ENCODE measurements at places on chromosomes 7 and 10.

DNA sequence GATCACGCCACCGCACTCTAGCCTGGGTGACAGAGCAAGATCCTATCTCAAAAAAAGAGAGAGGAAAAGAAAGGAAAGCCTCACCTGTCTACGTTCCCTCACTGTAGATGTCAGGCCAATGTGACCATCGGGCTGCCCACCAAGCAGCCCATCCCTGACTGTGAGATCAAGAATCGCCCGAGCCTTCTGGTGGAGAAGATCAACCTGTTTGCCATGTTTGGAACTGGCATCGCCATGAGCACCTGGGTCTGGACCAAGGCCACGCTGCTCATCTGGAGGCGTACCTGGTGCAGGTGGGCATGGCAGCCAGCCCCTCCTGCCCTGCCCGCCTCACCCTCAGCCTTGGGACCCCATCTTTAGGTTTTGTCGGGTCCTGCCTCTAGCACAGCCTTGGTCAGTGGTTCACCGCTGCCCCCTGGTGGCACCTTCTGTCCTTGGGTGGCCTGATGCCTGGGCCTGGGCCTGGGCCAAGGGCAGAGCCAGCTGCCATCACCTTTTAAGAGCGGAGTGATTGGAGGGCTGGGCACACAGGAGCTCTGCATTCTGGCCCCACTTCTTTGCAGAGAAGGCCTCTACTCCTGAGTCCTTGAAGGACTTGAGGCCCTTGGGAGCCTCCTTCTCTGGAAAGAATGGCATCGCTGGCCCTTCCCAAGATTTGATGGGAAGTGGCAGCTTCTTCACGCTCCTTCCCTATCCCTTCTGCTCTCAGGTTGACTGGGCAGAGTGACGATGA lies 14.4 kb upstream of the AHCYL2 start:
- DNase-seq = peak; percentile 72

- no peak for DNase-seq
These were observed 15.0 kb upstream of the WDR86 start for GRCh38 chr7:151424799-151425198.

DNA sequence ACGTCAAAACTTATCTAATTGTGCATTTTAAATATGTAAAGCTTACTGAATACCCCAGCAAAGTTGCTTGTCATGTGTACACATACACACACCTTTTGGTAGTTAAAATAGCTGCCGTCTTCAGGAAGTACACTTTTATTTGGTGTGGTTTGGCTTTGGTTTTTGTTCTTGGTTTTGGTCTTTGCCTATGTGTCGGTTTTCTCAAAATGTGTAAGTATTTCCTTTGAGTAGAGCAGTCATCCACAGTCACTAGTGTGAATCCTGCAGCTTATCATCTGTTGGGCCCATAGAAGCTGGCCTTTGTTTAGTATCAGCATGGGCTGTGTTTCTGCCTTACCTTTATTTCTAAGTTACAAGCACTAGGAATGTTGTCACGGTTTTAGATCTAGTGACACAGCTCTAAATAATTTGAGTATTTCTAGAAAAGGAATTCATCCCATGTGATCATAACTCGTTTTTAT lies 35.3 kb downstream of the NET1 start:
- DNase-seq = no peak

GRCh38 chr7:47458057-47458456 lies 123.9 kb downstream of the TNS3 start:
- no peak for DNase-seq

GRCh38 chr10:71623986-71624291 lies 95.6 kb downstream of the C10orf105 start:
- no peak for DNase-seq

- DNase-seq = no peak
These were observed 53.7 kb upstream of the CD36 start for GRCh38 chr7:80584778-80585177.

DNA sequence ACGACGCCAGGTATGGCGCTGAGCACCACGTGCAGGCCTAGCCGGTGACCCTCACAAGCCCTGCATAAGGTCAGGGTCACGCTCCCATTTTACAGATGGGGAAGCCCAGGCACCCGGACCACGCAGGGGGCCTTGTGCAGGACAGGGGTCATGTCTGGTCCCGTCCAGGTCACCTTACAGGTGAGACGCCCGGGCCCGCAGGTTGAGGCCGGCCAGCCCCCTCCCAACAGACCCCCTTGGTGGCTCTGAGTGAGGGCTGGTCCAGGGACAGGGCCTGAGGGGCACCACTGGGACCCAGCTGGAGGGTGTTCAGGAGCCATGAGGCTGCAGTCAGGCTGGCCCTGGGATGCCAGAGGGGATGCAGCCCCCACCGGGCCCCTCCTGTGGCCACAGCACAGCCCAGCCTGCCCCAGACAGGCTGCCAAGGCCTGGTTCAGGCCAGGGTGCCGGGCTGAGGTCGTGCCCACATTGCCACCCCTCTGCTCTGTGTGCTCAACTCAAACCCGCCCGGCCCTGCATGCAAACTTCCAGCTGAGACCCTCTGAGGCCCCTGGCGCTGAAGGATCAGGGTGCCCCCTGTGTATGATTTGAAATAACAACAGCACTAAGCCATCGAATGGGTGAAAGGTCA lies 69.0 kb downstream of the PWWP2B start:
- no peak for DNase-seq

DNA sequence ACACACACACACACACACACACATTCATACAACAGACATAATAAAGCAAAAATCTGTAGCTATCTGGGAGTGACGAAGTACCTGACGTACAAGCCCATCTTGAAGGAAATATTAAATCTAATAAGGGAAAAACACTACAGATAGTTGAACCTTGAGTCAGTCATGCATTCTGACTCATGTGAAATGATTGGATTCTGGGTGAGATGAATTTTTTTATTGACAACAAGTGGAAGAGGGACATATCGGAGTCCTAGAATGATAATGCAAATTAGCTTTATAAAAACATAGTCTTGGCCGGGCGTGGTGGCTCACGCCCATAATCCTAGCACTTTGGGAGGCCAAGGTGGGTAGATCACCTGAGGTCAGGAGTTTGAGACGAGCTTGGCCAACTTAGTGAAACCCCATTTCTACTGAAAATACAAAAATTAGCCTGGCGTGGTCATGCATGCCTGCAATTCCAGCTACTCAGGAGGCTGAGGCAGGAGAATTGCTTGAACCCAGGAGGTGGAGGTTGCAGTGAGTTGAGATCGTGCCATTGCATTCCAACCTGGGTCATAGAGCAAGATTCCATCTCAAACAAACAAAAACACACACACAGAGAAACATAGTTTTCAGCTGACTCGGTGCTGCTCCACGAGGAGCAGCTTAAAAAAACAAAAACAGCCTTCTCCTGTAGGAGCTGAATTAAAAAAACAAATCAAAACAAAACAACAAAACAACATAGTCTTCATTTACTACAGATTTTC lies 154.4 kb upstream of the MKLN1 start:
- no peak for DNase-seq

DNA sequence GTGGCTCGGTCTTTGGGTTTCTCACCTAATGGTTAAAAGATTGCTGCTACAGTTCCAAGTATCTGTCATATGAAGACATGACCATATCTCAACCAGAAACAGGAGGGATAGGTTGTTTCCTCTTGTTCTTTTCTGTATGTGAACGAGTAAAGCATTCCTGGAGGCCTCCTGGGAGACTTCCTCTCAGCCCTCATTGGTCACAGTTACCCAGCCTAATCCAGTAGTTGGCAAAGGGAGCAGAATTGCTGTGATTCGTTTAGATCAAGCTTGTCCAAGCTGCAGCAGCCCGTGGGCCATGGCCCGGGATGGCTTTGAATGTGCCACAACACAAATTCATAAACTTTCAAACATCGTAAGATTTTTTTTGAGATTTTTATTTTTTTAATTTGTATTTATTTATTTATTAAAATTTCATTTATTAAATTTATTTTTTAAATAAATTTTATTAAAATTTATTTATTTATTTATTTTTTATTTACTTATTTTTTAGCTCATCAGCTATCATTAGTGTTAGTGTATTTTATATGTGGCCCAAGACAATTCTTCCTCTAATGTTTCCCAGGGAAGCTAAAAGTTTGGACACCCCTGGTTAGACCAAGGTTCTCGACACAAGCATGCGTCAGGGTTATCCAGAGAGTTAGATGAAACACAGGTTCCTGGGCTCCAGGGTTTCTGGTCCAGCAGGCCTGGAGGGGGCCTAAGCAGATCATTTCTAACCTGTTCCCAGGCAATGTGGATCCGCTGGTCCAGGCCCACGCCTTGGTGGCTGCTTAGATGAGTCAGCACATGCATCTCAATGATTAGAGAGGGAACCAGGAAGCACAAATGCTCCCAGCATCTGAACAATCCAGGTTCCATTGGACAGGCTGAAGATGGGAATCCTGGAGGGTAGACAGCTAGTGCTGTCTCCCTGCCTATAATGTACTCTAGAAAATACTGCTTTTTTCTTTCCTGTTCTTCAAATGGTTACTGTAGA lies 25.6 kb downstream of the CDC123 start:
- DNase-seq = no peak

GRCh38 chr10:45505311-45505710 lies 131.3 kb downstream of the ALOX5 start:
- no peak for DNase-seq

DNA sequence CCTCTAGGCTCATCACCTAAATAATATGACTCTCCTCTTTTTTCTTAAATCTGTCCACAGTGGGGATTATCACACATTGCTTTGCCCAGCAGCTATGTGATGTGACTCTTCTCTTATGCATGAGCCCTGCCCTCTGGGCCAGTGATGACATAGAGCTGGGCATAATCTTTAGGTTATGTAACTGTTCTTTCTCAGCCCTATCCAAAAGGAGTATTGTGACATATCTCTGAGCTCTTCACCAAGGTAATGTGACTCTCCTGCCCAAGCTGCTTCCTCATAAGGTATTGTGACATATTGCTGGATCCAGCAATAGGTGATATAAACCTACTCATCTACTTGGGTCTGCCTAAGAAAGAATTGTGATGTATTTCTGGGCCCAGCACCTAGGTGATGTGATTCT lies 37.7 kb upstream of the ZNF107 start:
- no peak for DNase-seq

DNA sequence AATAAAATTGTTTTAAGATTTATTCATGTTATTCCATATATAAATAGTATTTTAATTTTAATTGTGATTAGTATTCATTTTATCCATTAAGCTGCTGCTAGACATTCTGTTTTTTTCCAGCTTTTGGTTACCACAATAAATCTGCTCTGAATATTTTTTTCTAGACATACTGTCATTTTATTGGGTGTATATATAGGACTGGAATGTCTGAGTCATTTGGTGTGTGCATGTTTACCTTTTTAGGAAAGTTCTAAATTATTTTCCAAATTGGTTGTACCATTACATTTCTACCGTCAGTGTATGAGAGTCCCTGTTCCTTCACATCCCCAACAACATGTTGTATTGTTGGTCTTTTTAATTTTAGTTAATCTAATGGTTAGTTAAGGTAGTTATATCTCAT lies 1138.1 kb downstream of the REEP3 start:
- no peak for DNase-seq

DNA sequence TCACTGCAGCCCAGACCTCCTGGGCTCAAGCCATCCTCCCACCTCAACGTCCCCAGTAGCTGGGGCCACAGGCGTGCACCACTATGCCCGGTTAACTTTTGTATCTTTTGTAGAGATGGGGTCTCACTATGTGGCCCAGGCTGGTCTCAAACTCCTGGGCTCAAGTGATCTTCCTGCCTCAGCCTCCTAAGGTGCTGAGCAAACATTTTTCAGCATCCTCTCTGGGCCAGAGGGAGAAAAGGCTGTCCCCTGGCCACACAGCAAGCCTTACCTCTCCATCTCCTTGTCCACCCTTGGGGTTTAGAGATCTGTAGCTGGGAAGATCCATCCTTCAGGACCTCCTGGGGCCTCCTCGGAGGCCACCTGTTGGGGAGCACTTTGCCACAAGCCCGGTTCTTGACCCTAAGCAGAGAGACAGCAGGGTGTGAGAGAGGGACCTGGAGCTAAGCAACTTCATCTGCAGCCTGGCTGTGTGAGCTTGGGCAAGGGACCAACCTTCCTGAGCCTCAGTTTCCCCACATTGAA lies 85.8 kb downstream of the MYL10 start:
- DNase-seq = no peak

DNA sequence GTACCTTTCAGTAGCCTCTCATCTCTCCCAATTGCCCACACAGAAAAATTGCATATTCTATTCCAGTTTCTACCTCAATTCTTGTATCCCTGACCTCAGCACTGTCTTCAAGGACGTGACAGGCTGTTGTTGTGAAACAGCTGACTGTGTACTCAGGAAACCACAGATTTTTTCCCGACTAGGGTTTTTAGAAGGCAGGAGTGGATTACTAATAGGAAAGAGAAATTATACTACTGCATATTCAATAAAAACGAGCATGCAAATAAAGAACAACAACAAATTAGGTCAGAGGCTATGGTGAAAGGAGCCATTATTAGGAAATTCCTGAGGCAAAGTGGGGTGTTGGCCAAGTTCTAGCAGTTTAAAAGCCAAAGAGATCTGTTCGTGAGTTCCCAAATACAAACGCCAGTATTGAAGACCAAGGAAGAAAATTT lies 93.4 kb downstream of the DOCK4 start:
- DNase-seq = no peak

- DNase-seq = no peak
These were observed 433.6 kb downstream of the ACTR3B start for GRCh38 chr7:153193144-153193595.

GRCh38 chr7:84982199-84982598 lies 204.7 kb downstream of the SEMA3D start:
- no peak for DNase-seq

- no peak for DNase-seq
These were observed 16.5 kb downstream of the FKBP14 start for GRCh38 chr7:30010021-30010420.

- DNase-seq = no peak
These were observed 1095.9 kb downstream of the REEP3 start for GRCh38 chr10:64617085-64617484.

DNA sequence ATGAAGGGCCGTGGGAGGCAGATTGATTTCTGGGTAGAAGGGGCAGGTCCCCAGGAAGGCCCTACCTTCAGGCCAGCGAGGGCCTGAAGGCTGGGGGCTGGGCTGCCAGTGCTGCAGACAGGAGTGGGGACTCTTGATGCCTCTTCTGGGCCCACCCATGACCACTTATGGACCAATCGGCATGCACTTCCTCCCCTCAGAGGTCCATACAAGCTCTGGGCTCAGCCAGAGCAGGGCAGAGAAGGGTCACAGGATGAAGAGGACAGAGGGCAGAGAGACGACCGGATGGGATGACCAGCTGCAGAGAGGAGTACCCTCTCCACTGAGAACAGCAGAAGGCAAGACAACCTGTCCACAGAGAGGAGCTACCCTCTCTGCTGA lies 120.1 kb downstream of the DYNC2I1 start:
- no peak for DNase-seq
